ENCODE measurements at places on chromosomes 7 and 10. TPM values are rescaled to one million over a fixed set of nuclear protein-coding genes. Genes with fewer than 3 reads are reported as not detected.
A peak's percentile ranks its signal among the peaks of the same experiment; 100 is the strongest.

GRCh38 chr7:146831875-146832274, 715.3 kb downstream of the CNTNAP2 start:
- no peak for DNase-seq

Gene PRSS2
- not detected for total RNA-seq

Gene PAPOLB
- total RNA-seq = 0.04 TPM

Gene CCNJ
- 7.8 TPM for total RNA-seq

DNA sequence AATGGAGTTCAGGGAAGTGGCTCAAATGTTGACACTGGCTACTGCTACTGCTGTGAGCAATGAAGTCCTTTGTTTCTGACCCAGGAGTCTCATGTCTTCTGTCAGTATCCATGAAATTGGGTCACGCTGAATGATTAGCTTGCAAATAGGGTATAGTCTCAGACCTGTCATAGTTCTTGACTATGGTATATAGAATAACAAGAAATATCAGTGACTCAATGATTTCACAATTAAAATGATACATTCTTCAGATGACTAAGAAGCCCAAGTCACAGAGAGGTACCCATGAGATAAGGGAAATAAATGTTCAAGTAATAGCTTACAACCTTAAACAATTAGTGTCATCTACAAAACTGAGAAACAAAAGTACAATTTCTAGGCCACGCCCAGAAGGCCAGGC, 89.3 kb downstream of the LYZL2 start:
- no peak for DNase-seq

GRCh38 chr10:110395350-110396283, 90.9 kb upstream of the SMNDC1 start:
- peak; percentile 35 for DNase-seq

DNA sequence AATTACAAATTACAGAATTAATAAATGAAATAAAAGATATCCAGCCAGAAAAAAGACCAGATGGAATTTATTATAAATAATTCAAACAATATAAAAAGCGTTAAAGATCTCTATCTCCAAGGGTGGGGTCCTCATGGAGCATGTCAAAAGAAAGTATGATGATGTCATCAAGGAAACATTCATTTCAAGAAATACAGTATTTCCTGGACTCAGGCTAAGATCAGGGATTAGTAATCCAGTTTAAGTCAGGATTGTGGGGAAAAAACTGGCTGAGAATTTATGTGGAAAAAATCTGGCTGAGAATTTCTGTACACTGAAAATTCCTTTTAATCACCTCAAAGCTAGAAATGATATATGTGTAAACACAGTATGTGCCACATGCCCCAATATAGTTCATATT, 1075.3 kb downstream of the XPNPEP1 start:
- DNase-seq = no peak

DNA sequence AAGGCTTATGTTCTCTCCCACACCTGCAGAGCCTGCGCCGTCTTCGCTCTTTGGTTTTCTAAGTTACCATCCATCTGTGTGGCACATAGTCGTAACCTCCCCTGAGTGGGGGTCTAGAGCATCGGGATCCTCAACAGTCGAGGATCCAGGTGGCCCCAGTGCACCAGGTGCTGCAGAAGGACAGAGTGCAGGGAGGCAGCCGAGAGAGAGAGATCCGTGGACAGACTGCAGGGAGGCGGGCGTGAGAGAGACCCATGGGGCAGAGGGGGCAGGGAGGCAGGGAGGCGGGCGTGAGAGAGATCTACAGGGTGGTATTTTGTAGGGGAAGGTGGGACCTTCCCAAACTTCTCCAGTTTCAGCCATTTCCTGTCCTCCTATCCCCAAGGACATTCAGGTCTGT, 42.3 kb downstream of the PFKP start:
- DNase-seq = no peak

- no peak for DNase-seq
Observed at GRCh38 chr7:24921362-24921679, 58.7 kb downstream of the OSBPL3 start.

GRCh38 chr7:24869572-24869971, 110.4 kb downstream of the OSBPL3 start:
- DNase-seq = no peak

GRCh38 chr7:21754963-21755362, 190.7 kb downstream of the CDCA7L start:
- no peak for DNase-seq

Gene EPDR1
- 2.6 TPM for total RNA-seq

- DNase-seq = no peak
Observed at GRCh38 chr10:95467162-95467599, 94.0 kb downstream of the SORBS1 start.

Gene CREB5
- 2.0 TPM for total RNA-seq

GRCh38 chr7:95395755-95396135, 430 bp downstream of the PON3 start:
- DNase-seq = no peak

- DNase-seq = no peak
Observed at GRCh38 chr7:41007351-41007751, 695.5 kb downstream of the INHBA start.

DNA sequence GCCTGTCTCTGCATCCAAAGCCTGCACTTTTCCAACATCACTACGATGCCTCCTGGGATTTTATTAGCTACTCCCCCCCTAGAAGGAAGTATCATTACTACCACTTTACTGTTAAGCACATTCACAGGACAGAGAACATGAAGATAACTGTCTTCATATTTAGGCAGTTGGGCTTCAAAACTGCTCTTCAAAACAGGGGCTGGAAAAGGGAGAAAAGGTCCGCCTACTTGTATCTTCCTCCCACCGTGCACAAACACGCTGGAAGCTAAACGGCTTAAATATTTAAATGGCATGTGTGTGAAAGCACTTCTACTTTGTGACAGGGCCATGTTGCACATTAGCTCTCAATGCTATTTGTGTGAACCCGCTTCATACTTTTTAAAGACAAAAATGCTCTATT, 999 bp downstream of the ITIH5 start:
- no peak for DNase-seq

Gene PPP1R17
- not detected for total RNA-seq

DNA sequence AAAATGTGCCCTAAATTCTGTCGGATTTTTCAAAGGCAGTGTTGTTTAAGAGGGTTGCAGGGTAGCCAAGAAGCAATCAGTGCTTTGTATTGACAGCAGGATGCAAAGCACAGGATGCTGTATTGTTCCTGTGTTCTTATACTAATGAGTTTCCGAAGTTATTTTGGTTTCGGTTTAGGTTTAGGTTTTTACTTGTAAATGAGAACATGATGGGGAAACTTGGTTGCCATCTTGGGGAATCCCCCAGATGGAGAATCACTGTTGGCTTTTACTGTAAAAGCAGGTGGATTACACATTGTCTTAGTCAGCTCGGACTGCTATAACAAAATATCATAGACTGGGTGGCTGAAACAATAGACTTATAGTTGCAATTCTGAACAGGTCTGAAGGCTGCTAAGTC, 72.1 kb downstream of the INHBA start:
- no peak for DNase-seq

- DNase-seq = peak; percentile 53
Observed at GRCh38 chr10:6045314-6045848, 16.8 kb downstream of the IL2RA start.

- DNase-seq = peak; percentile 4
Observed at GRCh38 chr10:78715435-78715834, 353.3 kb upstream of the ZMIZ1 start.

- DNase-seq = no peak
Observed at GRCh38 chr7:82506208-82506607, 62.6 kb upstream of the CACNA2D1 start.

Gene NODAL
- not detected for total RNA-seq

GRCh38 chr7:43630482-43630881, 47.6 kb downstream of the STK17A start:
- DNase-seq = no peak

DNA sequence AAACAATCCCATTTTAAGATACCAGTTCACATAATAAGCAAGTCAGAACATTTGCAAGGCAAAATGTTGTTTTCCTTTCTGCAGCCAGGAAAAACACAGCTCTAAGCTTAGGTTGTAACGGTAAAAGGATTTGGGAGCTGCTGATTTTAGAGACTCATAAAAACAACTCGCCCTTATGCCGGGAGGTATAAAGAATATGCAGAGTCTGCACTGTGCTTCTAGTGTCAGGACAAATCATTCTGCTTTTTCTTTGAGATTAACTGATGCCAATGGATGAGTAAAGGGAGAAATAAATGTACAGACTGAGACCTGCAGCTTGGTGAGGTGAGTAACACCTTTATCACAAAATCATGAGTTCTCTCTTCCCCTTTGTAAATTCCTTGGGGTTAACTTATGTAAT, 2.0 kb upstream of the SFR1 start:
- DNase-seq = no peak

Gene KIAA1549
- 1.7 TPM for total RNA-seq

Gene ZNF107
- total RNA-seq = 17.5 TPM

GRCh38 chr10:129030996-129031843, 435.8 kb upstream of the MGMT start:
- DNase-seq = peak; percentile 61

Gene SFTPA1
- not detected for total RNA-seq

GRCh38 chr7:125149151-125149550, 219.5 kb upstream of the POT1 start:
- no peak for DNase-seq

Gene MSANTD7
- 26.5 TPM for total RNA-seq

Gene PAPSS2
- 0.27 TPM for total RNA-seq

Gene BTBD16
- not detected for total RNA-seq

Gene C10orf53
- total RNA-seq = not detected

- DNase-seq = no peak
Observed at GRCh38 chr7:28871077-28871476, 87.1 kb downstream of the TRIL start.

DNA sequence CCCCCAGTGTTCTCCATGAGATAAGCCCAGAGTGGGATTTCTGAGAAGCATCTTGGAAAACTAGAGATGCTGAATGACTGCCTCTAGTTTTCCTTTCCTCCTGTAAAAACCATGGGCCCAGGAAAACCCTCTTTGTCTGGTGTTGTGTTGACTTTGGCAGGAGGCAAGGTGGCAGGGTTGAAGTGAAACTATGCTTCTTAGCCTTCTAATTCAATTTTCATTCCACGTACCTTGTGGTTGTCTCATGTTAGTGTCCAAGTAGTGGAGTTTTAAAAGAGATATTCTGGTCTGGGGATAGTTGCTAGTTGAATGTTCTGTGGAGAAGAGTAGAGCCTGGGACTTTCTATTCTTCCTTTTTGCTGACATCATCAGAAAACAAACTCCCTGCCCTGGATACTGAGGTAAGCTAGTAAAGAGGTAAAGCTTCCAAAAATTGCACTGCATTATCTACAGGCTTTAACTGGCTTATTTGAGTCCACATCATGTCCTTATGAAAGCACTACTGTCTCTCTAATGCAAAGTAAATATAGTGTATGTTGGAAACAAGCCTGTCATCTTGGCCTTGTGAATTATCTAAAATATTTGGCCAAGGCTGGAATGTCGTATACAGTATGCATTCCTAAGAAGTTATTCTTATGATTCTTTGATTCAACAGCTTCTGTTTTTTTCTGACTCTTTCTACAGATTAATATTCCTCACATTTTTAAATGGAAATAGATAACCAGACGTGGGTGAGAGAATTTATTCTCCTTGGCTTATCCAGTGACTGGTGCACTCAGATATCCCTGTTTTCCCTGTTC, at the start of gene OR2F2:
TSS of gene OR2F2 (plus strand) at position 708 of the 800 bp plus-strand sequence. CDS start at position 708, 0 bp downstream.
- no peak for DNase-seq

DNA sequence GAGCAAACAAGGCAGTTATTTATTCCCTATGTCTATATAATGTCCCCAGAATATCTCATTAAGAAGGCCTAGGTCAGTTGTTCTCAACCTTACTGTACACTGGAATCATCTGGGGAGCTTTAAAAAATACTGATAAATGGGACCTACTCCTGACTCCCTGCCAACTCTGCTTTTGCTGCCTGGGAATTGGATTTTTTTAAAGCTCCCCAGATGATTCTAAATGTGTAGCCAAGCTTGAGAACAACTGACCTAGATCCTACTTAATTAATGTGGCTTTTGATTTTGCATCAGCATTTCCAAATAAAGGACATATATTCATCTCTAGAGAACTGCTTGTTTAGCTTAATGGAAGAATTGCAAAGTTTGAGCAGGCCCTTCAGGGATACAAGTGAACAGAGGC, 91.7 kb upstream of the HPS1 start:
- DNase-seq = no peak

- no peak for DNase-seq
Observed at GRCh38 chr10:103951183-103951582, 15.8 kb upstream of the SLK start.

GRCh38 chr7:143257501-143257900, 5.7 kb upstream of the GSTK1 start:
- no peak for DNase-seq

DNA sequence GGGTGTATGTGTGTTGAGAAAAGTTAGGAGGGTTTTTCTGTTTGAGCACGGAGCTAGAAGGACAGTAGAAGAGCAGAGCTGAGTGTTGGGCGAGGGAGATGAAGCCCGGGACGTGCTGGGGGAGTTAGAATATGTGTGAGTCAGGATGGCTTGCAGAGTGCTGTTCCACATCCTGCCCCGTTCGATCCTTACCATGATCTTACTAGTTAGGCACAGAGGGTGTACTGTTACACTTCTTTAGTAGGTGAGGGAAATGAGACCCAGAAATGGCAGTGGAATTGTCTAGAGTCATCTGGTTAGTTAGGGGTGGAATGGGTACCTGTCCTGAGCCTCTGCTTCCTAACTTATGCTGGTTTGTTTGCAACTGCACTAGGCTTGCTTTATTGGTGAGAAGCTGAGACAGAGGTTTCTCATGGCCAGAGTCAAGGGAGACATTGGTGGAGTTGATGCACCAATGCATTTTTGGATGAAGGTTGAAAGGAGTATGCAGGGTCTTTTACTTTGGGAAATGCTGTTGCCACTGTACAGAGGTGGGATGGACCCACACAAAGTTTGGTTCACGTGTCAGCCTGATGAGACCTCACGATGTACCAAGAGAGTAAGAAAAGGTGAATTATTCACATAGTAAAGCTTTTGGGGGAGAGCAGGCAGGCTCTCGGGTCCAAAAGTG, 42.4 kb downstream of the CCNY start:
- peak; percentile 26 for DNase-seq

Gene COL28A1
- total RNA-seq = 0.04 TPM

DNA sequence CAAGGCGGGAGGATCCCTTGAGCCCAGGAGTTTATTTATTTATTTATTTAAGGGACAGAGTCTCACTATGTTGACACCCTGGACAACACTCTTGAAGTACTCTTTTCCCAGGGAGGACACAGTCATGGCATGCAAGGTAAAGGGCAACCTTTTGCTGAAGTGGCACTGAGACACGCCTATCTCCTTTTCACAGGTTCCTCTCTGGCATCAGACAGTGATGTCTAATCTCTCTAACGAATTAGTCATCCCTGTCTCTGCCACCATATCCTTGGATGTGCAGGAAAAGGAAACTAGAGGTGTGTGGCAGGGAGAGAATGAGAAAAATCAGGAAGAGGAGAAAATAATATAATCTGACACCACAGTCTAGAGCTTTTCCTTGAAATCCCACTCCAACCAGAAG, 19.5 kb downstream of the CPVL start:
- DNase-seq = no peak

DNA sequence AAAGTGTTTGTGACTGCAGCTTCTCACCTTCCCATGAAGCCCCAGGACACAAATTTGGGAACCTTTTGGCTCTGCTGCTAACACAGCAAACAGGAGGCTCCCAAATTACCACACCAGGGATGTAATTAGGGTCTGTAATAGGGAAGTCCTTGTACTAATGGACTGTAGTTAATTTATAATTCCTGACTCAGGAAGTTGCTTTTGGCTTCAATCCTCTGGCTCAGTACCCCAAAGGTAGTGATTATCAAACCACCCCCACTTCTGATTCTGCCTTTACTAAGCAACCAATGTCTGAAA, 3.8 kb upstream of the MALSU1 start:
- no peak for DNase-seq

Measured in activated naive CD8-positive, alpha-beta T cell treated with anti-CD3 and anti-CD28 coated beads for 36 hours (primary cell).